Left forelimb (tissue), 1 donor: ENCODE measurements at places on chromosomes 2 and 18.

- no peak for DNase-seq
Measured at GRCh38 chr2:40666398-40666797, 214.5 kb upstream of the SLC8A1 start.

DNA sequence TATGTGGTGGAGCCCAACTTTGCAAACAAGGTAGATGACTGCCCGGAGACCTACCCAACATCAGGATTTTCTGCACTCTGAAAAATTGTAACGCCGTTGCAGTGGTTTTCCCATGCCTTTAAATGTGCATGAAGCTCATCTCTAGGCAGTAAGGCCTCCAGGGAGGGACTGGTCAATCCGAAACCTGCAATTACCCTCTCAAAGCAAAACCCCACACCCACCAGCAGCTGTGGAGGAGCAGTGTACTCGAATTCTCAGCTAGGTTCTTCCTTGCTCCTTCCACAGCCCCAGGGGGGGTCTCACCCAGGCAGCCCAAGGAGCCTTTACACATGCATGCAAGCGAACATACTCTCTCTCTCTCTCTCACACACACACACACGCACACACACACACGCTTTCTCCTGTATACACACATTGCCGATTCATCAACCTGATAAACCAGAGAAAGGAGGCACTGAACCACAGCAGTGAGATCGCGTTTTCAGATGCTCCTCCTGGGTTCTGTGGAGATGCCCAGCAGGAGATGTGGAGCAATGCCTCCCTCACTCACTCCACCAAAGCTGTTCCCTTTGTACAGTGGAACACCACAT is 109.2 kb downstream of the VIT start:
- DNase-seq: no peak

GRCh38 chr2:74851191-74851566 is 17.3 kb downstream of the HK2 start:
- DNase-seq: no peak

DNA sequence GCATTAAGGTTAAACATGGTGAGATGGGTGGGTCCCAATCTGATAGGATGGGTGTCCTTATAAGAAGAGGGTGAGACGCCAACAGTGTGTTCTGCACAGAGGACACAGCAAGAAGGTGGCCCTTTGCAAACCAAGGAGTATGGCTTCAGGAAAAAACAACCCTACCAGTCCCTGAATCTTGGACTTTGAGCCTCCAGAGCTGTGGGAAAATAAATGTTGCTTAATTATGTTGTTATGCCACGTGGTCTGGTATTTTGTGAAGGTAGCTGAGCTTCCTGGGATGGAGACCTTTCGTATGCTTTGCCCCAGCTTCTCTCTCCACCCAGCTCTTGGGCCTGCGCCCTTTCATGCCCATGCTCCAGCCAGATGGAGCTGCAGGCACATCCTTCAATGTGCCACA is 114.2 kb upstream of the EPC2 start:
- DNase-seq: peak; percentile 41

DNA sequence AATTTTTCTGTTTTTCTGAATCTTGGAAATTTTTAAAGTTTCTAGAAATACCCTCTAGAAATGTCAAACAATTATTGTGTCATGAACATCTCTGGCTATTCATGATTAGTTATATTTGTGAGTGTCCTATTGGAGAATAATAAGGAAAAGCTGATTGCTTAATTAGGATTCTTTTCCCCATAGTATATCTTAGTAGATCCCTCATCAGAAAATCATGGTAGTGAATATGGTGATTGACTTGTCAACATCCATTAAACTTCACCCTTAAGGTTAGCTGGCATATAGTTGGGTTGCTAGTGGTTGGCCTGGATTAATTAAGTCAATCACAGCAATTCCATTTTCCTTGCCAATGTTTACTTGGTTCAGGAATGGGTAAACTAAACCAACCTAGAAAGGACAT is 18.7 kb upstream of the NABP1 start:
- DNase-seq: no peak

DNA sequence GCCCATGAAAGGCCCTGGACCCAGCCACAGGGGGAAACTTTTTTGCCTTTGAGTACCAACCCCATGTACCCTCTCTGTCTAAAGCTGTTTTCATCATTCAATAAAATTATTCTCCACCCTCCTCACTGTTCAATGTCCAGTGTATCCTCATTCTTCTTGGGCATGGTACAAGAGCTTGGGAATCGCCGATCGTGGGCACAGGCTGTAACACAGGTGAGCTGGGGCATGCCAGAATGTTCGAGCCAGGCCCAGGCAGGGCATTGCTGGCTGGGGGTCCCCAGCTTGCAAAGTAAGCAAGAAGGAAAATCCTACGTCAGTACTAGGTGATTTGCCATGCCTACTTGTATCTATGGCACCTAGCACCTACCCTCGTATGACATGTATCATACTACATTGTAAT is 162.1 kb upstream of the NOL4 start:
- no peak for DNase-seq

DNA sequence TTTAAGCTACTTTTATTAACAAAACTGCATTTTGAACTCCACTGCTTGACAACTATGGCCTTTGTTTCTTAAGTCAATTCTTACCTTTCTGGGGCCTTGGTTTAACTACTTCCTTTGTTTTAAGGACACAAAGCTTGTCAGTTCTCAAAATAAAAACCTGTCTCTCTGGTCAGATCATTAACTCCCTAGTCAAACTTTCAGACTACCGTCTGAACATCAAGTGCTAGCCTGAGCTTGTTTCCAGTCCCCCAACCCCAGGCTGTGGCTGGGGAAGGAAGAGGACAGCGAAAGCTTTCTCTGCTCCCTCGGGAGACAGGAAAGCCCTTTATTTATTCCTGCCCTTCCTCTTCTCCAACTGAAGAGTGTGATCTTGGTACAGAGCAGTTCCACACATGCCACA is 1.7 kb downstream of the SH3YL1 start:
- no peak for DNase-seq

- DNase-seq: no peak
Measured at GRCh38 chr2:150225030-150225429, 262.4 kb downstream of the RND3 start.

DNA sequence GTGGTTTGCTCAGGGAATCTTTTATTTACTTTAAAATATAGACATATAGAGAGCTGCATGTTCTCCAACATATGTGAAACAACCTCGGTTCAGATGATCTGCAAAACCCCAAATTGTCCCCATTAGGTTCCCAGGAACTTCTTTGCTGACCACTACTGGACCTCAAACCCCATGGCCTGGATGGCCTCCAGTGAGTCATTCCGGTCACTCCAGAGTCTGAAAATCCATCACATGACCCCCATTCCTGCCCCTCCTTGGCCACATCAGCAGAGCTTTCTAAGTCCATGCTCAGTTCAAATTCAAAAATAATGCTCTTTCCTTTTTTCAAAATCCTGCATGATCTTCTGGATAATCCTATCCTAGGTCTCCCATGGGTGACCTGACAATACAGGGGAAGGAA is 271.0 kb downstream of the TNS1 start:
- DNase-seq: no peak

DNA sequence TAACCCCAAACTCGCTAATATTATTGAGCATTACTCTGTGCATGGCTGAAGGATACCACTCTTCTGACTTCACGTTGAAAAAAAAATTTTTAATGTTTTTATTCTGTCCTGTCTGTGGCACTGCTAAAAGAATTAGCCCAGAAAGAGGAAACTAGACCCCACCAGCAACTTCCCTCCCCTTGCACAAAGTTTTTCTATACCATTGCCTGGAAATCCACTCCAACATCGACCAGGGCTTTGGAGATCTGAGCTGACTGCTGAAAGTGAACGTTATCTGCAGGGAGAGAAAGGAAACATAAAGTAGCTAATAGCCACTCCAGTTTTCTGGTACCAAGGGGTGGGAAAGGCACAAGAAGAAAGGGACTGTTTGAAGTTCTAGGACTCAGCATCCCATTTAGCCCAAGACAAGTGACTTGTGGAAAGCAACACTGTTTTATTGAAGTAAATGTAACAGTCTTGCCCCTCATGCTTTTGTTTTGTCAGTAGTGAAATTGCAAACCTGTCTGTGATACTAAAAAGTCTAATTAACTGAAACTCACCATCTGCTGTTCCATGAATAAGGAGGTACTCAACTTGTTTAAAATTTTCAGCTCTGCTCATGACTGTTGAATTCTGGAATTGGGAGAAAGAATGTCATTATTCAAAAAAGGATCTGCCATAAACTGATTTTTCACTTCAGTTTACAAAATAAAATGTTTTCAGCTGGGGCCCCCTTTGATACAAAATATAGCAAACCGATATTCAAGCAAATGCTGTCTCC is 79.1 kb downstream of the DPP4 start:
- no peak for DNase-seq

DNA sequence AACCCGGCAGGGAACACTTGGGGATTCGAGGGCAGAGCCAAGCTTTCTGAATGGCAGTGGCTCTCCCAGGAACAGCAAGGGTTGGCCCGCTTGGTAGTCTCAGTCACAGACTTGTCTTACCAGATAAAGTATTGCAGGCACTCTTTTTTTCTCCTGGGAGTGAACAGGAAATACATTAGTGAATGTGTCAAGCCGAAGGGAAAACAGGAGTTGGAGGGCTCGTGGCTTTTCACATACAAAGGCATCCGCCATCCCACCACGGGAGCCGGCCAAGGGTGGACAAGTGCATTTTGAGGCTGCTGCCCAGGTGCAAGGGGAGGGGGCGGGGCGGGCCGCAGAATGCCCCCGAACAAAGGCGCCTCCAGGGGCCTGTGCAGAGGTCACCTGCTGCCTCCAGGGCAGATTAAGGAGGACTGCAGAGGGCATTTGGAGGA is 163.3 kb upstream of the SIX3 start:
- DNase-seq: no peak

GRCh38 chr2:218229851-218230250 is 12.9 kb downstream of the ARPC2 start:
- no peak for DNase-seq

GRCh38 chr2:166643980-166644379 is 149.9 kb upstream of the SCN7A start:
- DNase-seq: no peak

DNA sequence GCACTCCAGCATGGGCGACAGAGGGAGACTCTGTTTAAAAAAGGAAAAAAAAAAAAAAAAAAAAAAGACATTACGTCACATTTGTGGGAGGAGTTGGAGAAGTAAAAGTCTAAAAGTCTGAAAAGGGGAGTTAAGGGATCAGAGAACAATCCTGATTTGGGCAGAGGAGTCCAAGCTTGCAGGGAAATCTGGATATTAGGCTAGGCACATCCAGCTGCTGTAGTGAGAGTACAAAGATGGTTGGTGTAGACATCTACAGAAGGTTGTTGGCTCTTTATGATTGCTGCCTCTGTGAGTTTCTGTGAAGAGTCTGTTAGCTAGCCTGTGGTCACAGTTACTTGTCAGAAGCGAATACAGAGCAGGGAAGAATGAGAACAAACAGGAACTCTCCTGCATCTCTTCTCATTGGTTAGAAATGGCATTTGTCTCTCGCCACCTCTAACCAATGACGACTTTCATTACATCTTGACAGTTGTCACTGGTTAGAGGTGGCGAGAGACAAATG is 3.3 kb upstream of the OSBPL6 start:
- no peak for DNase-seq

GRCh38 chr18:10660179-10660884 is 134.5 kb downstream of the NAPG start:
- DNase-seq: no peak

DNA sequence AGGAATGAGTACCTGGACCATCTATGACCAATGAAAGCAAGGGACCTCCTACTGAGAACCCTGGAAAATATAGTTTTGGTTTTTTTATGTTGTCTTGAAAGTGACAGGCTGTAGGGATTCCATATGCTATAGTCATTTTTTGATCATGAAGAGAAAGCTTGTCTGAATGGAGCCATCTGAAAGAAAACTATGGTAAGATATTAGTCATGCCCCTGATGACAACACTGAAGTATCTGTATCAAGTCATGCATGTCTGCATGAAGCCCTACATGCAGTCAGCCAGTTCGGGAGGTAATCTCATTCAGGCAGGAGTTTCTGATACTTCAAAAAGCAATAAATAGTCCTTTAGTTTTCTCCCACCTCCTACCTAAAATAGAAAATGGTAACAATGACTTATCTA is 1042.0 kb downstream of the DPP10 start:
- DNase-seq: no peak
